Fibroblast of upper back skin (primary cell): ENCODE measurements at places on chromosomes 4 and X.

DNA sequence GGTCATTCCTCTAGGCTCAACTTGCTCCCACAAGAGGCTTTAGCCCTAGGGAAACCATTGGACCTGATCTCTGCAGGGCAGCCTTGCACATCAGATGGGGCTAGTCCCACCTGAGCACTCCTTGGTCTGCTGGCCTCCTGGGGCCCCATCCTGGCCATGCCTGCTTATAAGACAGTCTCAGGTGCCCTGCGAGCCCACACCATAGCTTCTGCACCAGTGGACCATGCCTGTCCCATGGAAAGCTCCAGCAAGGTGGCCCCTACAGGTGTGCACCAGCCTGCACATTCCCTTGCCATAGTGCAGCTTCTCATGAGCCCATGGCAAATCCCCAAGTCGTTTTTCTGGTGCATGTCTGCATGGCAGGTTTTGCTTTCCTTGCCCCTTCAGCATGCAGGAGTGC, 19.6 kb upstream of the FAAH2 start:
- DNase-seq: no peak

- DNase-seq: peak; percentile 64
These were observed 441 bp downstream of the SLC9B2 start for GRCh38 chr4:103075894-103076746.

- DNase-seq: peak; percentile 7
These were observed 126.6 kb upstream of the NDST3 start for GRCh38 chr4:117907646-117908045.

- no peak for DNase-seq
These were observed 47.3 kb upstream of the FAM9A start for GRCh38 chrX:8848441-8848840.

GRCh38 chr4:151169223-151169622, 69.8 kb downstream of the RPS3A start:
- DNase-seq: peak; percentile 98

DNA sequence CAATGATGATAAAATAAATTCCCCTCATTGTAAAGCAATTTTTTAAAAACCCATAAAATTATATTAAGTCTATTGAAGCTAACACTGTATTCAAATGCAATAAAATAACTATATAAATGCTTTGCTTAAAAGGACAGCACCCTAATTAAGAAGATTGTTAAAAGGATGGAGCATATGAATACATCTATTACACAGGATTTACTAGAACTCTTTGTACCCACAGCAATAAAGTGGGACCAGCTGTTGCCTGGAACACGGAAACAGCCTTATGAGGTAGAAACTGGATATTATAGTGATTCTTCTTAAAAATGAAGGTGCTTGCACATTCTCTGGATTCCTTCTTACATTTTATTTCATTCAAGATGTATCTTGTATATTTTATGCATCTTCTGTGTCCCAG, 298.7 kb upstream of the KLF3 start:
- DNase-seq: no peak

DNA sequence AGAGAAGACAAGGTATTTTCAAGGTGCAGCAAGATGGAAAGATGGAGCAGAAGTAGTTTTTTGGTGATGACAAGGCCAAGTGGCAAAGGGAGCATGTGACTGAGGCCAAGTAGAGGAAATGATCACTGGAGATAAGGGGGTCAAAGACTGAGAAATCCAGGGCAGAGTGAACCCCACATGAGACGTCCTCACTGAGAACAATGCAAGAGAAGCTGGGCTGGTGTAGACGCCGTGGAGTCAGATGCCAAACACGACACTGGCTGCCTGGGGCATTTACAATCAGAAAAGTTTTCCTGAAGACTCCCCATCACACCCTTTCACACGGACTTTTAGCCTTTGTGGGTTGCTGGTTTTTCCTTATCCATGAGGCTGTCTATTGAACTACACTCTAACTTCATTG, 69.3 kb downstream of the FAM184B start:
- DNase-seq: no peak

DNA sequence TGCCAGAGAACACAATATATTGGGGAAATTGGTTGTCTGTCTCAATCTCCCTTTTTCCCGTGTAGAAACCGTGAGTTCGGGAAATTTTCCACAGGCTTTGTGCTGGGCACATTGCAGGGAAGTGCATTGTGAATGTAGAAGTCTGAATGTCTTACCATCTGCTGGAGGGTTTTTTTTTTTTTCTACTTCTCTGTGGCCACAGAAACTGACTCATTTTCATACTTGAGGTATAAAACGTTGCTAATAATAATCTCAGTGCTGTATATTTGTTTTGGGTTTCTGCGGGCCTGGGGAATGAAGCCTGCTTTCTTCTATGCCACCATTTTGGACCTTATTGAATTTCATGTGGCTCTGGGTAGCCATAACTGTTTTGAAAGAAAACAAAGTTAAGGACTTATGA, 1001.2 kb downstream of the STIM2 start:
- peak; percentile 80 for DNase-seq
